Parietal lobe (tissue), 2 donors: ENCODE measurements at places on chromosomes 5 and 9. TPM values are rescaled to one million over a fixed set of nuclear protein-coding genes. Genes with fewer than 3 reads are reported as not detected.

Gene TTC16
- not detected for total RNA-seq

Gene NUTM2F
- not detected for total RNA-seq

Gene NEURL1B
- 26.6 TPM for total RNA-seq

Gene PCDHA1
- total RNA-seq: 9.1 TPM

Gene SYNPO
- 4.4 TPM for total RNA-seq

Gene IL31RA
- total RNA-seq: not detected

Gene CKS2
- total RNA-seq: 31.6 TPM

Gene CARTPT
- total RNA-seq: 0.63 TPM

Gene TAF11L9
- total RNA-seq: not detected

Gene F2RL1
- total RNA-seq: 0.94 TPM

Gene NR6A1
- 3.4 TPM for total RNA-seq
